Cortex of kidney (tissue), 1 donor: ENCODE measurements at places on chromosomes 1 and 21.

DNA sequence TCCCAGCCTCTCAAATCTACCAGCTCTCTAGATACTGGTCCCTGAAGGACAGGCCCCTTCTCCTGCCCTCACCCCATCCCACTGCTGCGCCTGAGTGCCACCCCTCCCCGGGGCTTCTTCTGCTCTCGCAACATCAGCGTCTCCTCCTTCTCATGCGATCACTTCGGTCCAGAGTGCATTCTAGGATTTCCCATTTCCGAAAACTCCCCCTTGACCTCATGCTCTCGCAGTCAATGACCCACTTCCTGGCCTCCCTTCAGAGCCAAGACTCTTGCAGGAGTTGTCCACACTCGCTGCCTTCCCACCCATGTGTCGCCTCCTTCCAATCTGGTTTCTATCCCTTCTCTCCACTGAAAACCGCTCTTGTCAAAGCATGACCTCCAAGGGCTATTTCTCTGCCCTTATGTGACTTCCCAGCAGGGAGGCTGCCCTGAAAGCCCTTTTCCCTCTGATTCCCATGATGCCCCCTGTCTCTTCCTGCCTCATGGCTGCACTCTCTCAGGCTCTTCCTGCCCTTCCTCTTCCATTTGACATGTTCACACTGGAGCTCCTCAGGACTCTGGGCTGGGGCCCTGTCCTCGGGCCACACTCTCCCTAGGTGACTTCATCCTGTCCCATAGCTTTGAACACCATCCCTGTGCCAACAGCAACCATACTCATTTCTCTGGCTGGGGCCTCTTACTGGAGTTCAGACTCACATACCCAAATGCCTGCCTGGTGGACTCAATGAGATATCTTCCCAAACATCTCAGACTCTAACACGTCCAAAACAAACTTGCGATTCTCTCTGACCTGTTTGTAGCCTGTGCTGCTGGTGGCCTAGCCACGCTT is 46.0 kb downstream of the LDLRAD2 start:
- no peak for DNase-seq

- DNase-seq, result no peak
These were observed 112.8 kb upstream of the USP25 start for GRCh38 chr21:15616864-15617574.

DNA sequence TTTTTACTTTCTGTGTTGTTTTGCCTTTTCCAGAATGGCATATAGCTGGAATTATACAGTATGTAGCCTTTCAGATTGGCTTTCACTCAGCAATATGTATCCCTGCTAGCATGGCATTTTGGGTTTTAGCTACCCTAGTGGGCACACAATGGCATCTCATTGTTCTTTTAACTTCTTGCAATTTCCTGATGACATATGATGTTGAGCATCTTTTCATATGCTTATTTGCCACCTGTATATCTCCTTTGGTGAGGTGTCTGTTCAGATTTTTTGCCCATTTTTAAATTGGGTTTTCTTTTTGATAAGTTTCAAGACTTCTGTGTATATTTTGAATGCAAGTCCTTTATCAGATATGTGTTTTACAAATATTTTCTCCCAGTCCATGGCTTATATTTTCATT is 14.0 kb downstream of the TSEN15 start:
- DNase-seq, result no peak

GRCh38 chr1:11412141-11412540 is 66.8 kb upstream of the DISP3 start:
- DNase-seq, result no peak

- no peak for DNase-seq
These were observed 549.2 kb downstream of the PTPRU start for GRCh38 chr1:29785554-29785953.

- DNase-seq, result no peak
These were observed 120.6 kb downstream of the DNM3 start for GRCh38 chr1:171961861-171962260.

DNA sequence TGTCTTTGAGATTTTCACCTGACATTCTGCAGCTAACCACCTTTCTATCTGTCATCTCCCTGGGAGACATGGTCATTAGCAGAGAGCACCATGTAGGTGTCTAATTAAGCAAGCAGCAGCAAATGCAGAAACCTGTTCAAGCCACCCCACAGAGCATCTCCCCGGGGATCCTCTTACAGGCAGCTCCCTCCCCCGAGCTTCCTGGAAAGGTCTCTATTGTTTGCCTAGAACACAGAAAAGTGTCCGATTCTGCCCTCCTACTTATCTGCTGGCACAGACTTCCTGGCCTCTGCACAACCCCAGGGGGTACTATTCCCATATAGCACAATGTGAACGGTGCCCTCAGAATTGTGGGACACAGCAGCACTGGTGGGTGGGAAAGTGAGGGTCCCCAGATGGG is 46.1 kb downstream of the PLEKHA6 start:
- no peak for DNase-seq

DNA sequence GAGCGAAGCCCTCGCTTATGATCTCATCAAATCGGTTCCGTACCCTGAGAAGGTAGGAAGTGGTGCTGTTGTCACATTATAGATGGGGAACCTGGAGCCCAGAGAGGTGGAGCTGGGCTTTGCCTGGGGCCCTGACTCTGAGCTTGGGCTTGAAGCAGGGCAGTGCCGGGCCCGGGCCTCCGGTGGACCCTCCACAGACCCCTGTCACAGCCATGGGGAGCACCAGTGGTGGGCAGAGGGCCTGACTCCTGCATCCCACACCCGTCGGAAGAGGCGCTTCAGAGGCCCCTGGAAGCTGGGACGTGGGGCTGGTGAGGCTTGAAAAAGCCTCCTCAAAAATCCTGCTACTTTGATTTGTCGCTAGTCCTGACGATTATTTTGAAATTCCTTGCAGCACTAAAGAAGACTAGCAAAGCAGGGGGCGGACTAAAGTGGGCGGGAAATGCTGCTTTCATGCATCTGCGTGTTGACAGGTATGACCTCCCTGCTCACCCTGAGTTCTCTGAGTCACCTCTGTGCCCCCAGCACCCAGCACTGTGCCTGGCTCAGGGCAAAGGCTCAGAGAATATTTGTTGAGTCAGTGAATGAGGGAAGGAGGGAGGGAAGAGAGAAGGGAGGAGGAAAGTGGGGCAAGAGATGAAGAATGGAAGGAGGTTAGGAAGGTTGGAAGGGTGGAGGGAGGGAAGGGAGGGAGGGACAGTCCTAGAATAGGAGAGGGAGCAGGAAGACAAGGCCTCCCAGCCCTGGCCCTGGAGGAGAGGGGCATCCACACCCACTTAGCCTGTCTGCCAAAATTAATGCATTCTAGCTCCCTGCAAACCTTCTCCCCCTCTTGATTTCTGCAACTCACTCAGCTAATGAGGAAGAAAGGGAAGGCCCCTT is 262.8 kb upstream of the VAMP3 start:
- DNase-seq, result no peak
